ENCODE measurements at places on chromosomes 7 and 10.

DNA sequence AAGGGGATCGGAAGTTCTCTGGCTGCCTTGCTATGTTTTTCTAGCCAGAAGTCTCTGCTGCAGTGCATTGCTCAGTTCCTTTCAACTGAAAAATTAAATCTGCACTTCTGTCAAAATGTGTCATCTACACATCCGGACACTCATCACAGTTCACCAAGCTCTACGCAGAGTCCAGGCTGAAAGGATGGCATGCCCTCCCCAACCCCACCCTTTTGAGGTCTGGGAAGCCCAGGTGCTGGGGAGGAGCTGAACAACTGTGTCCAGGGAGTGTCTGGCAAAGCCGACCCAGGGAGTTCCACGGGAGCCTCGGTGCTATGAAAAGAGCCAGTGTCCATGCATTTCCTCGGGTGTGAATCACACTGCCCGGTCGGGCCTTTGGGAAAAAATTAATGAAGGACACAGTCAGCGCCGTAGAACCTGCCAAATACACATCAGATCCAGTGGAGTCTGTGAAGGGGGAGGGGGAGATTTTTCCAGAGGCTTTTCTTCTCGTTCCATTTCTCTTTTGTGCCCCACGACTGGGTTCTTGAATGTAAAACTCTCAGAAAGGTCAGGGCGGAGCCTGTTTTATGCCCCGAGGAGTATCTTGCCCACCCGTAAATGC is 757 bp upstream of the PALS2 start:
- no peak for DNase-seq

DNA sequence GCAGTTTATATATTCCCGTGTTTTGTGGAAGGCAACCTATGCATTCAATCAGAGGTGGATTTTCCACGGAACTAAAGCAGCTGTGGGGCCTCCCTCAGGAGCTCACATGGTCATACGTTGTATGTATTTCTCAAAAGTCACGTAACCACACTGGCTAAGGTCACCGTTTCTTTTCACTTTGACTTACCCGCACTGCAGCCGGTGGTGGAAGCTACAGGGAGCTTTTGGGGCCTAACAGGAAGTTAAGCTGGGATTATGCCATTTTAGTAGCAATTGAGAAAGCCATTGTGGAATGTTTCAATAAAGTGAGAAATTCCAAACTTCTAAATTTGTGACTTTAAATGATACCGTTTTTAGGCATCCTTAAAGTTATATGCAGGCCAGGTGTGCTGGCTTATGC is 111.2 kb upstream of the KLF6 start:
- no peak for DNase-seq

DNA sequence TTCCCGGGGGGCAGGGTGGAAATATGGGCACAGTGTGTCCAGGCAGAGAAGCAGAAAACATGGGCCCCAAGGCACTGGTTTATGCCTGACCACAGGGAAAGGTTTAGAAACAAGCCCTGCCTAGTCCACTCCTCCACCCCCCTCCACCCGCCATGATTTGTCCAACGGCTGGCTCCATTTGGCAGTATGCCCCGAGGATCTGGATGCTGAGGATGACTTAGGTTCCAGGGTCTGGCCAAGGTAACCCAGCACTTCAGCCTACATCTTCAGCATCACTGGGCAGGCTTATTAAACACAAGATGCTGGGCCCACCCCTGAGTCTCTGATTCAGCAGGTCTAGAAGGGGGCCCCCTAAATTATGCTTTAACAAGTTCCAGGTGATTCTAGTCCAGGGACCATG is 121.9 kb downstream of the RALA start:
- DNase-seq, result no peak

DNA sequence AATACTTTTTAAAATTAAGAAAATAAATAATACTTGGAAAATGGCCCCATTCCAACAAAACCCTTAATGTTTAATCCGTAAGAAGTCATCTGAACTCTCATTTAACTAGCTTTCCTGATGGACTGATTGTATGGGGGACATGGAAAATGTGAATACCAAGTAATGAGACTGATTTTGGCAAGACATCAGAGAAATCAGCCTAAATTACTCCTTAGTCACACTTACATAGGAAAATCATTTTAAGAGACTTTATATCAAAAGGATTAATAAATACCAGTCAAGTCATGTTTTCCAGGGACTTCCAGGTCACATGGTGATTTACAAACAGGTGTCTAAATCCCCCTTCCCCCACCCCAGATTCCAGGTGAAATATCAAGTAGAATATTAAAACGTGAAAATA is 58.2 kb downstream of the GRM8 start:
- no peak for DNase-seq

GRCh38 chr10:79220307-79220706 is 127.0 kb upstream of the PPIF start:
- no peak for DNase-seq

DNA sequence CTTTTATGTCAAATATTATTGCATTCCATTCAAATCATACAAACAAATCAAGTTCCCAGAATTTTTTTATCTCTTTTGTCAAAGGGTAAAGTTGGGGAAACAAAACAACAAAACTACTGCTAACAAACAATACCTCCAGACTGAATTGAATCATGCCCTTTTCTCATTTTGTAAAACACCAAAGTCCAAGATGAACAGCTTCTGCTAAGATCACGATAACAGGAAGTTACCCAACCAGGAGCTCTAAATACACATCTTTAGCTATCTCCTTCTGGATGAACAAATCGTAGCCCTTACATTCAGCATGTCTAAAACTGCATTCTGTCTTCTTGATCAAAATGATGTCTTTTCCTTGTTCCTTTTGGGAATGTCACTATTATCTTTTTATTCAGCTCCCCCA is 97.4 kb downstream of the CTTNBP2 start:
- DNase-seq, result no peak

DNA sequence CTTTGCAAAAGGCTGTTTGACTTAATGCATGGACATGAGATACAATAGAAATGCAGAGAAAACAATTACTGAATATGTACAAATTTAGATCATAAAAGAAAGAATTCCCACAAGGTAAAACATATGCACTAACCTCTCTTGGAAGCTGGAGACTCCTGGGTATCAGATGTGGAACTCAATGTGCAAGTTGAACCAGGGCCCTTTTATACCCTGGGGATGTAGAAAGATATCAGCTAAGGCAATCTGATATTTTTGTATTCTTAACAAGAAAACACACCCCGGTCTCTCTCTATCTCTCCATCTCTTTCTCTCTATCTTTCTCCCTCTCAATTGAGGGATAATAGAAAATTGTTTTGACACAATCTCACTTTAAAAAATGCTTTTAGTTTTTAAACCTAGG is at the start of gene IDI2:
Gene IDI2, minus strand, starts transcription at position 177 of the 400 bp plus-strand sequence. CDS start 1,136 bp downstream, outside the sequence.
- no peak for DNase-seq

- no peak for DNase-seq
Measured at GRCh38 chr10:14438576-14438975, 107.9 kb upstream of the FRMD4A start.

DNA sequence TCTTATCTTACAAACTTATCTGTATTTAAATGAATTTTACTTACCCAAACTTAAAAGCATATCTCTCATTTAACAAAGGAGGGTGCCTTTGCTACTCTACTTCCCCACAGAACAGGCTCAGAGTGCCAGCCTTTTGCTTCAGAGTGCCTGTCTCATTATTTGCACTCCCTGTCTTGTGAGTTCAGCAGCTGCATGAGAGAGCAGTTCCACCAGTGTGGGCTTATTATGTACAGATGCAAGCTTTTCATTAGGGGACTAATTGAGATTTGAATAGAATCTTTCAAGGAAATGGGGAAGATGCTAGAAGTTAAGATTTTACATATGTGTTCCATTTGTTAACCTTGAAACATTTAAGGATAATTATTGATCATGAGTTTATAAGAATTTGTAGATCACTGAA is 310.2 kb upstream of the LRRN3 start:
- DNase-seq, result no peak

DNA sequence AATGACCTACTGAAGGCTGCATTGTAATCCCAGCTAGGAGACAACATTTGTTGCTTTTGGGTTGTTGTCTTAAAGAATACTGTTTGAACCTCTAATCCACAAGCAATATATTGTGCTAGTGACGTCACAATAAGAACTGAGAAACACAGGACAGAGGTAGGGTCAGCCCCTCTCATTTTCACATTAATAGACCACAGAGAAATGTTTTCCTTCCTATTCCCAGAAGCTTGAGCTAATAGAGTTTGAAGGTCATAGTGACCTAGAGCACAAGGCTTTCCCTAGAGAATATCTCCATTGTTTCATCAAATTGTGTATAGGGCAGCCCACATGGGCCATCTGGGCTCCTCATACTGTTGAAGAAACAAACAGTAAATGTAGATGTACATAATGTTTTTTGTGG is 300.9 kb upstream of the AKR1E2 start:
- DNase-seq, result no peak

Data from stimulated activated CD4-positive, alpha-beta T cell treated with anti-CD3 and anti-CD28 coated beads, TNF-alpha, amount 100 ng/mL, for 24 hours (primary cell).